ENCODE measurements at places on chromosomes 12 and 14.

DNA sequence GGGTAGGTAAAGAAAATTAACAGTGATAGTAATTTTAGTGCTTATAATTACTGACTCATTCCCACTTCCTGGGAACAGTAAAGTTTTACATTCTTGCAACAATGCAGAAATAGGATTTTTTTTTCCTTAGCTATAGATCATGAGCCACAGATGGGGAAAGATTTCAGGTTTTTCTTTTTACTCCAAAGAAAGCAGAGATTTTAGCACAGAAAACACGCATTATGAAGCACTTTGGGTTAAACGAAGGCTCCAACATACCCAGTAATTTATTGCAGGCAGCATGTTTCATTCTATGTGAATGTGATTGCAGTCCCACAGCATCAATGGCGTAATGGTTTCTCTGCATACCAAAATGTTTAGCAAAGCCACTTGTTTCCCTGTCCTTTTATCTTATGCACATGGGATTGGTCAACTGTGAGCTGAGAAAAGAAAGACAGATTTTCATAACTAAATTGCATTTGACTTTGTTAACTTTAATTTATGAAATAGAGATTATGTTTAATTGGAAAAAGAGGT lies 124.6 kb upstream of the E2F7 start:
- DNase-seq, result no peak

DNA sequence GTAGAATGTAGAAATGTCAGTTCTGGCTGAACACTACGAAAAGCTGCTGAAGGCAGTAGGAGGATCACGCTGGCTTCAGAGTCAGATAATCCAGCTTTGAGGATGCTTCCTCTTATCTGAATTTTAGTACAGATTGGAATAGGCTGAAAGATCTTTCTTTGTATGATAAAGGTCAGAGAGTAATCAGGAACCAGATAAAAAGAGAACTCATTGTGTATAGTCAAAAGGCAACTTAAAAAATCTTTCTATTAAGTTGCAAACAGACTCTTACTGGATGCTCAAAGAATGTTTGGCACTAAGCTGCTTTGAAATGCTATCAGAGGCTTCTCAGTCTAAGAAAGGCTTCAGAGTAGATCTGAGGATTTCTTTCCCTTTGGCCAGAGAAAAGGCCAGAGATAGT lies 21.8 kb upstream of the TRHDE start:
- no peak for DNase-seq

- no peak for DNase-seq
These were observed 59.9 kb downstream of the BMP4 start for GRCh38 chr14:53896726-53897125.

GRCh38 chr12:45834809-45835208 lies 105.3 kb downstream of the ARID2 start:
- DNase-seq, result no peak

DNA sequence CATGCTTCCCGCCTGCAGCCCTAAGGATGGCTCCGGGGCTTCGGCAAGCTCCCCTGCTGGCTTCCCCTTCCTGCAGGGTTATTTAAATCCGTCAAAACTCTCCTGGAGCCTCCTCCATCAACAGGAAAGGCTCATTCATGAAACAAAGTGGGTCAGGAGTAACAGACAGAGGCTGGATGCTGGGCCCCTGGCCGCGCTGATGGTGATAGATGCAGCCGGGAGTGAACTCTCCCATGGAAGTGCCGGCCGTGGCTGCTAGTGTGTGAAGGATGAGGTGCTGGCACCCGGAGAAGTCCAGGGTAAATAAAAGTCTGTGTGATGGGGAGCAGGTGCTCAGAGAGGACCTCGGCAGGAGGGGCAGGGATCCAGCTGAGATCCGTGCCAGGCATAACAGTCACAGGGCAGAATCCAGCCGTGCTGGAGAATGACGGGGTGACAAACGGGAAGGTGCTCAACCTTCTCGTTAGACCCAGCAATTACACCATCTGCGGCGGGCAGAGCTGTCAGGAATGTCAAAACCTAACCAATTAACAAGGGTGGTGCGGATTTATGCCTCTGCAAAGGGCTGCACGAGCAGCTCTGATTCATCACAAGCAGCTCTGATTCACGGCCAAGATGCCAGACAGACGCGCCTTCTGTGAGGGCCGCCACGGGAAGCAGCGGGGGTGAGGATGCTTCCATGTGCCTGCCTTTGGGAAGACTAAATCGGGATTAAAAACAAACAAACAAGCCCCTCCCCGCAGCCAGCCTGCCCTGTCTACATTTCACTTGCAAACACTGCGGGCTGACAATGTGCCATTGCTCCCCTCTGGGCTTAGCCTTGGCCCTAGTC lies 55.6 kb downstream of the SYNE3 start:
- DNase-seq, result peak; percentile 48

GRCh38 chr12:47155457-47156166 lies 75.9 kb upstream of the AMIGO2 start:
- DNase-seq, result peak; percentile 21

- no peak for DNase-seq
These were observed 610 bp downstream of the C14orf132 start for GRCh38 chr14:96039633-96040311.

- DNase-seq, result no peak
These were observed 127.2 kb downstream of the KCNA5 start for GRCh38 chr12:5170844-5171243.

DNA sequence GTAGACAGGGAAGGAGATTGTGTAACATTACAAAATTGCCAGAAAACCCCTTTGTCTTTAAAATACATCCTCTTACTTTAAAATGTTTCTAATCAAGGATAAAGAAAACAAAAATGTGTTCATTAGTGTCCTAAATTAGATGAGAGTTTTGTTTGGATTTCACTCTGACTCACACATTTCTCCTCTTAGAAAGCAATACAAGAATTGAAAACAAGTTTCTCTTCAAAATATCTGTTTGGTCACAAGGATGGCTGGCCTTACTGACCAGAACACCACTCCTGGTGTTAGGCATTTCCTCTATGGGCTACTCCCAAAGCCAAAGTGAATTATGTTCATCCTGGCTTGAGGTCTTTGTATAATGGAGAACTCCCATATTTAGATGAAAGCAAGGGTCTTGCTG lies 6.4 kb downstream of the GUCY2C start:
- DNase-seq, result no peak

All from NCI-H1436 treated with DMSO at 0.1 percent for 48 hours (cell line).